GM23338 (cell line): ENCODE measurements at places on chromosomes 7 and 10. TPM values are rescaled to one million over a fixed set of nuclear protein-coding genes. Genes with fewer than 3 reads are reported as not detected.

DNA sequence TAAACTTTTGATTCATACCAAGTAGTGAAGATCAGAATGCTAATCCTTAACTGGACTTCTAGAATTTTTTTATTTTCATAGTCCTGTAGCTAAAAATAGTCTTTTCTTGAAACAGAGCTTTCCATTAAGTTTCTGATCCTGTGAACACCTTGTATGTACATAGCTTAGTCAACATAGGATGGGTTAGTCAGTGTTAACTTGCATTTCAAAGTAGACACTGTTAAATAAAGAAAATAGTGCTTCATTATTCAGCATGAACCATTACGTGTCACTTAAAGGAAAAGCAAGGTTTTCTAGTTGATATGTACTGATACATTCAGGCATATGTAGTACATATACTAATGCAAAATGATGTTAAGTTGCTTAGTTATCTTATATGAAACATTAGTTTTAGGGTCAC is 7.5 kb upstream of the HDAC9 start:
- no peak overlapping the region for H3K4me3 ChIP-seq
- DNase-seq: no peak
- no peak overlapping the region for H3K27ac ChIP-seq
- no peaks in the 10 kb centered on the region for H3K27me3 ChIP-seq

DNA sequence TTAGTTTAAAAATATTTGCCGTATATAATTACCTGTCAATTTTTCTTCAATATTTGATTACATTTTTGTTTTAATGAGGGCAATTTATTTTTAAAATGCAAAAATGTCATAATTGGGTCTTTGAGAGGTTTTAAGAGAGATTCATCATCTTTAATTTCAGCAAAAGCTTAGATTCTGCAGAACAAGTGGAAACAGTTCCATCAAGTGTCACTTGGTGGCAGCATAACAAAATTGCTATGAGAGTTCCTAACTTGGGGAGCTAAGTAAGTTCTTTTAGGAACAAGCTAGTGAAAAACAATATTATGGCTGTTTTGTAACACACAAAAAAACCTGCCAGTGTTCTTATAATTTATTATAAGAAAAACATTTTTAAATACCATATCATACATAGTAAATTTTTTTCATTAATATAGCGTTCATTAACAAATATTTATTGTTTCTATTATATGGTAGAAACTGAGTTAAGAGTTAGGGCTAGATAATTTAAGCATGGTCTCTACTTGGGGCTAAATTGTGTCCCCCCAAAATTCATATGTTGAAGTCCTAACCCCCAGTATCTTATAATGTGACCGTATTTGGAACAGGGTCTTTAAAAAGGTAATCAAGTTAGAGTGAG is 155.2 kb downstream of the MAGI2 start:
- H3K27me3 ChIP-seq: no peaks in the 10 kb centered on the region
- no peaks in the 10 kb centered on the region for H3K36me3 ChIP-seq
- no peaks in the 10 kb centered on the region for H3K4me1 ChIP-seq
- DNase-seq: peak; percentile 69
- no peak overlapping the region for H3K4me3 ChIP-seq

DNA sequence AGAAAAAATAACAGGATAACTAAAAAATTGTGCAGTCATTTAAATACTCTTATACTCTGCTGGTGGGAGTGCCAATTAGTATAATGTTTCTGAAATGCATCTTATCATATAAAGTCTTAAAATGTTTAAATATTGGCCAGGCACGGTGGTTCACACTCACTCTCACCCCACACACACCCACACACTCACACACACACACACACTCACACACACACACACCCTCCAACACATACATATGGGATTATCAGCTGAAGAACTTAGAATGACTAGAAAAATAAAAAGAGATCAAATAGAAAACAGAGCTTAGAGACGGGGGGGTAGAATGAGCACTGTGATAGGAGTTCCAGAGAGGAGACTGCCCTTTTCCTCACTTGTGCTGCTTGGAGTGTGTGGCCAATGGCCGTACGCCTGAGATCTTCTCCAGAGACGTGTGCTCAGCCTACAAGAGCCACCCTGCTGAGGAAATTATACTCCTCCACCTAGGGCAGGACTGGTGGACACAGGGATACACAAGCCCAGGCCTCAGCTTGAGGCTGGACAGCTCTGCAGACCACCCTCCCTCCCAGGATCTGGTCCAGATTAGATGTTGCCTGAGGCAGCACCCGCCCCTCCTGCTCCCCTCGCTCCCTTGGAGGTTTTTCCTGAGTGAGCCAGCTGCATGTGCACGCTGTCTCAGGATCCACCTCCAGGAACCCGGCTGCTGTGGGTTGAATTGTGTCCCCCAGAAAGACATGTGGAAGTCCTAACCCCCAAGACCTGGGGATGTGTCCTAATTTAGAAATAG is 26.5 kb upstream of the PRKAG2 start:
- no peaks in the 10 kb centered on the region for H3K36me3 ChIP-seq
- H3K4me1 ChIP-seq: no peaks in the 10 kb centered on the region
- H3K4me3 ChIP-seq: no peak overlapping the region
- no peaks in the 10 kb centered on the region for H3K27me3 ChIP-seq

- no peak overlapping the region for H3K27ac ChIP-seq
- H3K36me3 ChIP-seq: no peaks in the 10 kb centered on the region
- peaks cover 5% of the 10 kb centered on the region; the same call in 1 of the 2 replicates for H3K27me3 ChIP-seq
Measured at GRCh38 chr7:5394264-5395105, 29.1 kb downstream of the TNRC18 start.

GRCh38 chr10:58210160-58210559 is 57.5 kb downstream of the IPMK start:
- H3K27ac ChIP-seq: no peak overlapping the region
- H3K27me3 ChIP-seq: no peaks in the 10 kb centered on the region
- H3K4me1 ChIP-seq: no peaks in the 10 kb centered on the region
- DNase-seq: no peak

LRRC18 gene
- not detected in 2 replicates for total RNA-seq

VWC2 gene
- 0.16 and 0.45 TPM in 2 replicates for total RNA-seq

KCND2 gene
- total RNA-seq: 15.6 and 17.7 TPM in 2 replicates

ADCY1 gene
- 14.6 and 18.7 TPM in 2 replicates for total RNA-seq

HSPA12A gene
- total RNA-seq: 5.2 and 6.3 TPM in 2 replicates

ERVW-1 gene
- total RNA-seq: 0.07 TPM in 1 of 2 replicates, not detected in the other

ABCB4 gene
- total RNA-seq: 1.2 and 3.0 TPM in 2 replicates

SDK1 gene
- total RNA-seq: 5.1 and 10.0 TPM in 2 replicates
